ENCODE measurements at places on chromosomes 11 and 22.

DNA sequence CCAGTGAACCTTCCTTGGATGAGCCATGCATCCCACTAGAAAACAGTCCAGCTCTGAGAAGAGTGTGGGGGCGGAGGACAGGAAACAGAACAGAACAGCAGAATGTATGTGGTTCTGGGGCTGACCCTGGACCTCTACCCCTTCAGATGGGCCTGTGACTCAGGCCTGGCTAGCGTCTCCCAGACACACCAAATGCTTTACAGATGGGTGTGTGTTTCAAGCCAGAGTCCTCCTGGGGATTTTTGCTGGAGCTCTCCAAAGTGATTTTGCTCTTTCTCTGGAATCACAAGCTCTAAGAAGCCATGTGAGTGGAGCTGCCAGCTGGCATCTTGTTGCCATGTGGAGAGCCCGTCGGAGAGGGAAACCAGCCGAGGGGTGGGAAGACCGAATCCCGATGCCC is 13.2 kb upstream of the C1QTNF4 start:
- DNase-seq, result no peak

DNA sequence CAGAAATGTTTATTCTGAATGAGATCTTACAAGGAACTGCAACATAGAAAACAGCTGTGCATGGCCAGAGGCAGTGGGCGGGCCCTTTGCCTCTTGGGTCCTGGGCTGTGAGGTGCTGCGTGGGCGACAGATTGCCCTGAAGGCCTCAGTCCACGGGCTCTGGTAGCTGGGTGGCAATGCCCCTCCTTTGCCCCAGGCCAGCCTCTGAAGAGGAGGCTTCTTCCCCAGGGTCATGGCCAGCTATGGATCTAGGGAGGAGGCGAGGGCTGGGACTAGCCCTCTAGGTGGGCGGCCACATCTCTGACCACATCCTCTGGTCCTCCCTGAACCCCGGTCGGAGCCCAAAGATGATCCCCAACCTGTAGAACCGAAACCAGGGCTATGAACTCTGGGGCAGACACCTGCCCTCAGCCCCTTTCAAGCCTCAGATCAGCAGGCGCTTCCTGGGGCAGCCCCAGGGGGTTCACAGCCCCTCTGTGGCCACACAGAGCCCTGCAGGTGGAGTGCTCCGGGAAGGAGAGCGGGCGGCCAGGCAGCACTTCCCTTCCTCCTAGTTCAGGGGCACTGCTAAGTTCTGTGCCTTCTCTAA is 6.6 kb upstream of the CDC42BPG start:
- DNase-seq, result no peak

- no peak for DNase-seq
These were observed 8.2 kb downstream of the FGF19 start for GRCh38 chr11:69695581-69695980.

DNA sequence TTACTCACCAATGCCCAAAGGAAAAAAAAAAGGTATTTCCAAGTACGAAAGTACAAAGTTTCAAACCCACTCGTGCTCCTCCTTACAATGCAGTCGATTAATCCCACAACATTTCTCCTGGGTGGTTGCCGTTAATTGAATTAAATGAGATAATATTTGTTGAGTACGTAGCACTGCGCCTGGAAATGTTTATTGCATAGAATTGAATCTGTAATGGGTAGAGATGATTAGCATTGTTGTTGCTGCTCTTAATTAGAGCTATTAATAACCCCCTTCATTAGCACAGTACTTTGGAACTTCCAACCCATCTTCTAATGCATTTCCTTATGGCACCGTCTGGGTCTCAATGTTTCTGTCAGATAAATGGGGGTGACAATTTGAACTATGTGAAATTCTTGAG is 77.3 kb downstream of the SEZ6L start:
- DNase-seq, result no peak

- DNase-seq, result no peak
These were observed 445.2 kb downstream of the NTM start for GRCh38 chr11:131815590-131815989.

DNA sequence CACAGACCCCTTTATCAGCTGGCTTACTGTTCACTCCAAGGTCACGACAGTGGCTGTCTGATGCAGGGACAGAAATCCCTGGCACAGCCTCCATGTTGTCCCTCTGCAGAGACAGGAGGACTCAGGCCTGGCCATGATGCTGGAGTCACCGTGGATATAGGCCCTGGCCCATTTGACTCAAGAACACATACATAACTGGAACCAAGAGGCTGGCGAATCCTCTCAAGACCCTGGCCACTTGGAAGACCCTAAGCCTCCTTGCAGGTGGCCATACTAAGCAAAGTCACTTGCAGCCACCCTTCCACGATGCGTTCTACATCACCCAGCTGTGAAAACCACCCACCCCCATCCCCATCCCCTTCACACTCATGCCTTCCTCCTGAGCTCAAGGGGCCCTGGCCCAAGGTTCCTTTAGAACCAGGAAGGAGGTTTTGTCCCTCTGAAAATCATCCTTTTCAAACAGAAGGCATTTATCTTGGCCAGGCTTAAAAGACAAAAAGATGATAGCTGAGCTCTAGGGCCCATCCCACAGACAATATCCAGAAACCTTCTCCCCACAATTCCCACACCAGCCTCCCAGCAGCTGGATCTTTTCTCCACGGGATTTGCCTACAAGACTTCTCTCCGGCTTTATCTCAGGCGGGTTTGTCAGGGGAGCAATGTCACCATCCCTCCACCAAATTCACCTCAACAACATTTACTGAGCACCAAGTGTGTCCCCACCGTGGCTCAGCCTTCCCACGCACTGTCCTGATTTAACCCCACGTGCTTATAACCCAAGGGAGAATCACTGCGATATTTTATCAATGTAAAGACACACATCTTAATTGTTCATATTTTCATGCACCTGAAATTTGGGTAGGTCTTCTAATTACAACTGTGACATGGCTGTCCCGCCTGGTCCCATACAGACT is 123.4 kb upstream of the SERPIND1 start:
- DNase-seq, result no peak

- DNase-seq, result no peak
These were observed 152.3 kb downstream of the FEZ1 start for GRCh38 chr11:125343718-125344131.

GRCh38 chr22:42528591-42529307 is 9.2 kb upstream of the RRP7A start:
- DNase-seq, result no peak

DNA sequence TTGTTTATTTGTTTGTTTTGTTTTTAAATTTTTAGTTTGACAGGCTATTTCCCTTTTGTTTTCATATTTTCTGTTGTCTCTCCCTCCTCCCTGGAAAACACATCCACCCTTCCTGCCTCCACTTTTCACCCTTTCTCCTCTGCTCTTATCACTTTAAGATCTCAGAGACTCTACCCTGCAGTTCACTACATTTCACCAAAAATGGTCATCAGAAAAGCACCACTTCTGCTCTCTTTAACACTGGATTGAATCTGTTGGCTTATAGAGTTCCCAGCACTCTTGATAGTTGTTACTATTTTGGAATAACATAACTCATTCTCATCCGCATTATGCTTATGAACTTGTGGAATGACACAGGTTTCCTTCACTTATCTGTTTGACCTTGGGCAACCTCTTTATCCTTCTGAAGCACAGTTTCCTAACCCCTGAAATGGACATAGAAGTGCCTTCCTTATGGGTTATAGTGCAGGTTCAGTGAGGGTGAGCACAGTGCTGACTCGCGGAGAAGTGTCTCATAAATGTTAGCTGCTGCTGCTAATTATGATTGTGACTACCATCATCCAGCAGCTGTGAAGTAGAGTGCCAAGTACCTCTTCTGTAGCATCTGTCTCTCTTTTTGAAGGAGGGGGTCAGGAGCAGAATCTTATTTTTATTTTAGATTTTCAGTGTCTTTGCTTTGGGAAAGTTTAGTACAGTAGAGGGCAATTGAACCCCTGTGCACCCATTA is 15.0 kb downstream of the TEAD1 start:
- no peak for DNase-seq

GRCh38 chr22:29102300-29102699 is 29.5 kb downstream of the KREMEN1 start:
- no peak for DNase-seq

DNA sequence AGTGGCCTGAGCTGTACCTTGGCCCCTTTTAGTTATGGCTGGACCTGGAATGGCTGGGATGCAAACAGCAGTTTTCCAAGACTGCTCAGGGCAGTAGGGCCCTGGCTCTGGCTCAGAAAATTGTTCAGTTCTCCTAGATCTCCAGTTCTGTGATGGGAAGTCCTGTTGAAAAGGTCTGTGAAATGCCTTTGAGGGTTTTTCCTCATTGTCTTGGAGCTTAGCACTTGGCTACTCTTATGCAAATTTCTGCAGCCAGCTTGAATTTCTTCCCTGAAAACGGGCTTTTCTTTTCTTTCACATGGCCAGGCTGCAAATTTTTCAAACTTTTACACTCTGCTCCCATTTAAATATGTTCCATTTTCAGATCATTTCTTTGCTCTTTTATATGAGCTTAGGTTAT is 33.2 kb downstream of the OR4A15 start:
- DNase-seq, result no peak

DNA sequence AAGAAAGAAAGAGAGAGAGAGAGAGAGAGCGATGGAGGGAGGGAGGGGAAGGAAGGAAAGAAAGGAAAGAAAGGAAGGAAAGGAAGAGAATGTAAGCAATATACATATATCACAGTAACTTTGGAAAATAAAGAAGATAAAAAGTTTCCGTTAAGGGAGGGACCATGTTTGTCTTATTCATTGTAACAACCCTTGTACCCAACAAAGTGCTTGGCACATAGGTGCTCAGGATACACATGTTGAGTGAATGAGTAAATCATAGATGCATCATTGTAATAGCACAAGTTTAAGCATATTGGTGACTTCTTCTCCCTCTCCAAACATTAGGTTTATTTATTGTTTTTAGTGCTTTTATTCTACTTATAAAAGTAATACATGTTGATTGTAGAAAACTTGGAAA is 39.7 kb upstream of the ZNRF3 start:
- no peak for DNase-seq

- DNase-seq, result no peak
These were observed 65.8 kb upstream of the CYP2D6 start for GRCh38 chr22:42196454-42196853.

GRCh38 chr22:31995046-31995445 is 48.0 kb upstream of the SLC5A1 start:
- DNase-seq, result no peak

DNA sequence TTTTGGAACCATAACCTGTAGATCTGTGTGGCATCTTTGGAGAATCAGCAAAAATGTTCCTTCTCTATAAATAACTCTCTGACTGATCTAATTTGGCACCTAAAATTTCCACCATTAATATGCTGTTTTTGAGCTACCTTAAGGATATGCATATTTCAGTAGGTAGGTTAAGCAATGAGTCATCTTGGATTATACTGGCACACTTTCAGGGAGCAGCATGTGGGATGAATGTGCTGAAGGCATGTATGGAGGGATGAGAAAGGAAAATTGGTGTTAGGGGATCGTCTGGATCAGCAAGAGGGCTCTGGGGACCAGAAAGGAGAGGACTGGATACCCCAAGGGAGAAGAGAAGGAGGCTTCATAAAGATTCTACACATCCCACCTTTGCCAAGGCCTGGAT is 44.6 kb upstream of the ELF5 start:
- no peak for DNase-seq

- DNase-seq, result no peak
These were observed 1.2 kb upstream of the TBC1D10A start for GRCh38 chr22:30327864-30328345.

DNA sequence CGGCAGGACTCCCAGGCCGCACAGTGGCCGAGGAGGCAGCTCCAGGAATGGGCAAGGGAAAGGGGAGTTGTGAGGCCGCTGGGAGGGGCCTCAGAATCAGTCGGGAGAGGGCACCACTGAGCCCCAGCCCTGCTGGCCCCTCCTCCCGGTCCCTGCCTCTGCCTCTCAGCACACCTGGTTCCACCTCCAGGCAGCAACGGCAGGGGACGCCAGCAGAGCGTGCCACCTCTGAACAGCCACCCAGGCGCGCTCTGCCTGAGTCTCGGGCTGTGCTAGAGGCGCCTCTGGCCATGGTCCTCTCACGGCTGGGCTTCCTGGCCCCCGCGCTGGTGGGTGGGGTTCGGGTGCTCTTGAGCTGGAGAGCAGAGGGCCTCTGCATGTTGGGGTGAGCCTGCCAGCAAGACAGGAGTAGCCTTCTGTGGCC is 33.0 kb downstream of the MOB2 start:
- DNase-seq, result no peak

DNA sequence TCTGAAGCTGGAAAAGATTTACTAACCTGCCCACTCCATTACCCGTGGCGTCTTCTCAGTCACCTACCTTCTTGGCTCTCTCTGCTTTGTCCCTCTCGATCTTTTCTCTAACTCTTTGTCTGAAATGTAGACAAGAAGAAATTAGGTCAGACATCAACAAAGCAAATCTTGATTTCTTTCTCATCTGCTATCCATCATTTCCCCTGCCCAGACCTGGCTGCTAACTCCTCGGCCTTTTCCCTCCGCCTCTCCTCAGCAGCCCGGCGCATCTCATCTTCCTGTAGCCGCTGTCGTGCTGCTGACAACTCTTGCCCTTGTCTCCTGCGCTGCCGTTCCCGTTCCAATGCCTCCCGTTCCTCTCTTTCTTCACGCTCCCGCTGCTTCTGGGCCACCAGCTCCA is 1.2 kb downstream of the UBXN1 start:
- DNase-seq, result no peak

DNA sequence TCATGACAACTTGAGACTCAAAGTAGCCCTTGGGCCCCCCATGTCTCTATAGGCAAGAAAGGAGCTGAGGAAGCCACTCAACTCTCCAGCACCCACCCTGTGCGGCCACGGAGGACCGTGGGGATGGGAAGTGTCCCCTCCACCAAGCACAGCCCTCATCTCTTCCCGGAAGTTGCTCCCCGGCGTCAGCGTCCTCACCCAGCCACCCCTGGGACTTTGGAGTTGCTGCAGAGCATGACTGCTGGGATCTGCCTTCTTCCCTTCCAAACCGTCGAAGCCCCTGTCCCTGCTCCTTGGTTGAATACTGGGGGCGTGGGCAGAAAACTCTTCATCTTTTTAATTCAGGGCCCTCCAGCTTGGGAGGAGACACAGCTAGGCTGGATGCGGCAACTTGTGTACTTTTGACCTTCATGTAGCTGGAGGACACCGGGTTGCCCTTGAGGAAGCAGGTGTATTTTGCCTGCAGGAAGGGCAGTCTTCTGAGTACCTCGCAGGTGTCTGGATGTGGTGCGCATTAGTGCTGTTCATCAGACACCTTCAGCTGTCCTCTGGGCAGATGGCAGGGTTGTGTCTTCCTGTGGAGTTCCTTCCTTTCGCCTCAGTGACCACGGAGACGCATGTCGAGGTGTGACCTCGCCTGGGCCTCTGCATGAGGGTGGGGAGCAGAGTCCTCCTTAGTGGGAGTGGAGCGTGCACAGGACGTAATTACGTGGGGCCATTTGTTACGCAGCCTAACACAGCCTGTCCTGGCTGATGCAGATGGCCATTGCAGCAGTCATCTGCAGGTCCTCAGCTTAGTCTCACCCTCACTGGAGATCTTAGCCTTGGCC is 12.2 kb upstream of the IFITM3 start:
- DNase-seq, result no peak

All from stimulated activated CD8-positive, alpha-beta memory T cell treated with anti-CD3 and anti-CD28 coated beads, Interleukin-4, amount 100 ng/mL, for 4 hours (primary cell).